ENCODE measurements at places on chromosomes 13 and 19.

DNA sequence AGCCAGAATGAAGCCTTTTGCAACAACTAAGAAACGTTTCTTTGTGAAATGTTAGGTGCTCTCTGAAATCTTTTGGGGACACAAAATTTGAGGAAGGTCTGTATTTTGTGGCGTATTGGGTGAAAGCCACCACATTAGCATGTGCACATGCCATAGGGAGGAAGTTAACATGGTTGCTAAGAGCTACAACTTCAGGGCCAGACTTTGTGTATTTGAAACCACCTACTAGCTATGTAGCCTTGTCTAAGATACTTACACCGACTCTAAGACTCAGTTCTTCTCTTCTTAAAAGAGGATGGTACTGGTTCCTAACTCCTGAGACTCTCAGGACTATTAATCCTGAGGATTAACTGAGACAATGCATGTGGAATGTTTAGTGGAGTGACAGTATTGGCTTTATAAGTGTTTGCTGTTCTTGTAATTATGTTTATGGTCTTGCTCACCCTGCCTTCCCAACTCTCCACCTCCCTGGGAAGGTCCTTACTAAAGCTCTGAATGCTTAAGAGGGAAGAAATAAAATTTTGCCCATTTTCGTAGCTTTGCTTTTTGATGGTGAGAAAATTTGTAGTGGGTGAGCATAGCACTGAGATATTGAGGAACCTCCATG lies 15.5 kb downstream of the SERP2 start:
- H3K27ac ChIP-seq = no peak overlapping the region
- H3K4me1 ChIP-seq = no peaks in the 10 kb centered on the region
- no peaks in the 10 kb centered on the region for H3K27me3 ChIP-seq
- DNase-seq = no peak

- H3K4me1 ChIP-seq = no peaks in the 10 kb centered on the region
- no peaks in the 10 kb centered on the region for H3K27me3 ChIP-seq
- DNase-seq = no peak
- no peak overlapping the region for H3K4me3 ChIP-seq
- H3K36me3 ChIP-seq = no peaks in the 10 kb centered on the region
These were observed 2431.7 kb downstream of the PCDH9 start for GRCh38 chr13:64798422-64798821.

DNA sequence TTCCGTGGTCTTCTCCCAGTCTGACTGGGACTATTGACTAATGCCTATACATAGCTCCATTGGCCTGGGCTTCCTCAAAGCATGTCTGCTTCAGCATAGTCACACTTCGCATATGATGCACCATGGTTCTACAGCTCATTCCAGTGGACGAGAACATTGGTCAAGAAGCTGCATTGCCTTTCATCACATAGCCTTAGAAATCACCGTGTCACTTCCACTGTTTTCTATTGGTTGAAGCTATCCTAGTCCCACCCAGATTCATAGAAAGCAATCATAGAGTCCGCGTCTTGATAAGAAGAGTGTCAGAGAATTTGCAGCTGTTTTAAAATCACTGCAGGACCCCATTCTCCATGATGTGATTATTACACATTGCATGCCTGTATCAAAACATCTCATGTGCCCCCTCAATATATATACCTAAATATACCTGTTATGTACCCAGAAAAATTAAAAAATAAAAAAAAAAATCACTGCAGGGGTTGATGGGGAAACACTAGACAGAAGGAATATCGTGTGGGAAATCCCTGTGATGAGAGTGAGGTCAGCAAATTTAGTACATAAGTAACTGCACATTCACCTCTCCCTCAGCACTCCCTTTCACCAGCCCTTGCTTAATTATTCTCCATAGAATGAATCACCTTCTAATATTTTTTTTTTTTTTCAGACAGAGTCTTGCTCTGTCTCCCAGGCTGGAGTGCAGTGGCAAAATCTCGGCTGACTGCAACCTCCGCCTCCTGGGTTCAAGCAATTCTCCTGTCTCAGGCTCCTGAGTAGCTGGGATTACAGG lies 2.2 kb upstream of the ARHGAP33 start:
- no peaks in the 10 kb centered on the region for H3K36me3 ChIP-seq
- no peak overlapping the region for H3K27ac ChIP-seq
- peaks cover 12% of the 10 kb centered on the region for H3K4me1 ChIP-seq
- no peak overlapping the region for H3K4me3 ChIP-seq
- no peak for DNase-seq
- H3K27me3 ChIP-seq = no peaks in the 10 kb centered on the region

DNA sequence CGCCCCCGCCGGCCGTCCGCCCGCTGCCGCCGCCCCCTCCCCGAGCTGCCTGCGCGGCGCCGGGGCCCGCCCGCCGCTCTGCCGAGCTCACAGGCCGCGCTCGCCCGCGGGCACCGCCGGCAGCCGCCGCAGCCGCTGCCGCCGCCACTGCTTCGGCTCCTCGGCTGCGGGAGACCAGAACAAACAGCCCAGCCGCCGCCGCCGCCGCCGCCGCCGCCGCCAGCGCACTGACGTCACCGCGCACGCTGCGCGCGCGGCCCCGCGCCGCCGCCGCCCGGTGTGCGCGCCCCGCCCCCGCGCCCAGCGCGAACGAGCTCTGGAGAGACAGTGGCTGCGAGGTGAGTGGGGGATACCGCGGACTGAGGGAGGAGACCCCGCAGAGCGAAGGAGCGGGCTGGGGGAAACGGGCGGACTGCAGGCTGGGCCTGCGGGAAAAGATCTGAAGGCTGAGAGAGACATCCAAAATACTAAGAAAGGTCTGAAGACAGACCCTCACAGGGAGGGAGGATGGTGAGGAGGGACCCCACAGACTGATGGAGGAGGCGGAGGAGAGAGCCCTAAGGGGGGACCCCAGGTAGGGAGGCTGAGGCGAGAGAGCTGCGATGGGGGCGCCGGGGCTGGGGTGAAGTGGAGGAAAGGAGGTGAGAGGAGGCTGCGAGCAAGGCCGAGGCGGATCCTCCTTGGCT lies at the start of gene BRD4:
Gene BRD4 (minus strand): TSS at position 229 of the 686 bp plus-strand sequence. CDS start 59,440 bp downstream, outside the sequence.
- no peak for DNase-seq
- peaks cover 49% of the 10 kb centered on the region for H3K4me1 ChIP-seq
- H3K4me3 ChIP-seq = peak within 1 kb of the TSS; percentile 97
- H3K27me3 ChIP-seq = no peaks in the 10 kb centered on the region

DNA sequence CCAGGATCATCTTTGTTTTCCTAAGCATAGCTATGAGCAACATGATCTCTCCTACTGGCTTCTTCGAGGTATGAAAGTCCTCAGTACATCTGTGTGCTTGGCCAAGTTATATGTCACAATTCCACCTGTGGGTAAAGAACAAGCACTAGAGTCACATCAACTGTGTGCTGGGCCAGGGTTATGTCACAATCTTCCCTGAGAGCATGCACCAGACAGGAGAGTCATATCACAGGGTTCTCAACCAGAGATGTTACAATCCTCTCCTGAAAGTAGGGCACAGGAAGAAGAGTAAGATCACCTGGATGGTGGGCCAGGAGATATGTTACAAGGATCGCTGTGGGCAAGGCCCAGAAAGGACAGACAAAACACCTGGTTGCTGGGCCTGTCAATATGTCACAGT lies 143.7 kb downstream of the ZNF675 start:
- no peak for DNase-seq
- H3K27ac ChIP-seq = no peak overlapping the region
- no peaks in the 10 kb centered on the region for H3K27me3 ChIP-seq
- no peaks in the 10 kb centered on the region for H3K4me1 ChIP-seq

DNA sequence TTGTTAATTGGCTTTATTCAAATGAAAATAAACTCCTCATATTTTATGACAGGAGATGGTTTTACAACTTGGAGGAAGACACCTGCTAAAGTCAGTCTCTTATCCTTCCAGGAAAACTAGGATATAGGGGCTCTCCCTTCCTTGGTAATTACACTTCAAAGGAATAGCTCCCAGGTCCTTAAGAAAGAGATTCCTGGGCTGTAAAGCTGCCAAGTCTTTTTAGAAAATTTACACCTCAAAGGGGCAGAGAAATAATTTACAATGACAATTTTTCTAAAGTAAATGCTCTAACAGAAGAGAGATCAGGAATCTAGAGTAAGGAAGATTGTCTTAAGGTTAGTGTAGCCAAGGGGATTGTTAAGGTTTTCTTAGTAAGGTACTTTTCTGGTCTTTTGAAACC lies 1359.0 kb downstream of the OLFM4 start:
- no peaks in the 10 kb centered on the region for H3K4me1 ChIP-seq
- H3K36me3 ChIP-seq = no peaks in the 10 kb centered on the region
- H3K4me3 ChIP-seq = no peak overlapping the region
- no peaks in the 10 kb centered on the region for H3K27me3 ChIP-seq
